ENCODE measurements at places on chromosomes 11 and 22.

GRCh38 chr22:36086170-36086490 is 57.5 kb upstream of the RBFOX2 start:
- DNase-seq = no peak

GRCh38 chr11:37322333-37323194 is 724.5 kb upstream of the RAG2 start:
- DNase-seq = no peak

- no peak for DNase-seq
Measured at GRCh38 chr11:59658036-59658435, 10.8 kb downstream of the PATL1 start.

DNA sequence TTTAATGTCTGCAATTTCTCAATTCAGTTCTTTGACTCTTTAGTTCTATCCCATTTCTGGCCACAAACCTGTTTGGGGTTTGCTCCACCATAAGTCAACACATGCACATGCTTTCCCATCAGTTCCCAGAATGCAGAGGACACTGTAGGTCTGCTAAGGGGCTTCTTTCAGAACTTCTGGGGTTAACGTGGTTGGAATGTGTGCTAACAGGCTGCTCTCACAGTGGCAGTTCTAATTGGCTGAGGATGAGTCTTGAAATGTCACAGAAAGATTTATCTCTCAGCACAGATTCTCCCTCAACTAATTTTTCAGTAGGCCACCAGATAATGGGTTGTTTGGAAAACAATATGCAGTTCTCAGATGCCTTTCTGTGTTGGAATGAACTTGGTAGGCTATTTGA is 703.4 kb downstream of the NTM start:
- DNase-seq = no peak

DNA sequence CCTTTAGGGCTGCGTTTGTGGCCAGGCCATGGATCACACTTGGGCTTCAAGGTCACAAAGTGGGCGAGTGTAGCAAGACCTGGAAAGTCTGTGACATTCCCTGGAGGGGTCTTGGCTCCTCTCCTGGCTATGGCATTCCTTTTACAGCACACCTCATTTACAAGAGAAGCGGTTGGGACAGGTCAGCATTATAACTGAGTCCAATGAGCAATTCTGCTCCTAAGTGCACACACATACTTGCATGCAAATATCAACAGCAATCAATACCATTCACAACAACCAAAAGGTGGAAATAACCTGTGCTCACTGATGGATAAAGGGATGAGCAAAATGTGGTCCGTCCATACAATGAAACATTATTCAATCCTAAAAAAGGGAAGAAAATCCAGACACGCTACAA is 298.2 kb downstream of the CTTN start:
- no peak for DNase-seq

GRCh38 chr22:35548722-35549112 is 8.1 kb downstream of the RASD2 start:
- DNase-seq = no peak

DNA sequence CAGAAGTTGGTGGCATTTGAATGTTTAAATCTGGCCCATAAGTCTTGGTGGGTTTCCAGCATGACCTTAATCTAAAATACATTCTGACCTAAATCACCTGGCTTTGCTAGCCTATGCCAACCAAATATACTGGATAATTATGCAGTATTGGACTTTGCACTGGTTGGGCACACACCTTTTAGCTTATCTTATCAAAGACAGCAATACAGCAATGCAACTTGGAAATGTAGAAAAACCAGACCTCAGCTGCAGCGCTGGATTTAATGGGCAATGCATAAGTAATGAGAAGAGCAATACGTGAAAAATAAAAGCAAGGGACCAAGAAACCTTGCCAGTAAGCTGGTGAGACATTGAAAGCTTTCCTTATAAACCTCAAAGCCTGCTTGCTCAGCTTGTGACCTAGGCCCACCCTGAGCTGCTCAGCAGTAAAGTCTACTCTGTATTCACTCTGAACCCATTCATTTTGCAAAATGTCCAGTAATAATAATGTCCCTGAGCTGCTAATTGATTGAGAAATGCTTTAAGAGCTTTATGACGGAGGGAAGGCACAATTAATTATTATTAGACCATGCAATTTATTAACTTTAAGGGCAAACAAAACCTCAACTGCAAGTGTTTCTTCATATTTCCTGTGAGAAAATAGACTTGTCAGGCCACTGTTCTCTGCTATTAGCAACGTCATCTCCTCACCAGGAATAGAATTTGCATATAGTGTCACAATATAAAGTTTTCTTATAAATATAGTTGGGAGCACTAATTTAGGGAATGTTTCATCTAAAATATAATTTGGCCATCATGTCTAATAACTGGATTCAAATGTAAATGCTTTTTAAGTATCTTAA is 49.4 kb upstream of the CEP295 start:
- DNase-seq = no peak

DNA sequence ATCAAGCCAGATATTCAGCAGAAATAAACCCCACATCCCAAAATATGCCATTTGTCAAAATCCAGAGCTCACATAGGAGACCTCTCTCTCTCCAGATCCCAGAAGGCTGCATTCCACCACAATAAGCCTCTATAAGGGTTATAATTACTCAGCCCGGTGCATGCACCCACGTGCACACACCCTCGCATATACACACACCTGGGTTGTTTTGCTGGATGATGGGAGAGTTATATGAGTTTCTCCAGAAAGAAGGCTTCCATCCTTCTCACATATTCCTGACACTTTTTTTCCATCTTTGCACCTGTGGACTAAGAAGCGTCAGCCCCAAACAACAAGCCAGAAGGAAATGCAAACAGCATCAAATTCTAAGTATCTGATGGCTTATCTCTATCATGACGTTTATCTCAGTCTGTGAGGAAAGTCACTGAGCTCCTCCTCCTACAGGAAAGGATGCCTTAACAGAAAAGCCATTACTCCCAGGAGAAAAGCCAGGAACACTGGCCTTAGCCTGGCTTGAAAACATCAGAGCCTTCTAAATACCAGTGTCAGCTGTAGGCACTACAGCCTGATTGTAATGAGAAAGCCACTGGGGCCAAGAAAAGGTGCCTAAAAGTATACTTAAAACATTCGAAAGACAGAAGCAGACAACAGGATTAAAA is 253.2 kb downstream of the LARGE1 start:
- DNase-seq = no peak
